ENCODE measurements at places on chromosomes 2 and 18.

GRCh38 chr2:136492901-136493300, 272.4 kb upstream of the THSD7B start:
- DNase-seq, result no peak

DNA sequence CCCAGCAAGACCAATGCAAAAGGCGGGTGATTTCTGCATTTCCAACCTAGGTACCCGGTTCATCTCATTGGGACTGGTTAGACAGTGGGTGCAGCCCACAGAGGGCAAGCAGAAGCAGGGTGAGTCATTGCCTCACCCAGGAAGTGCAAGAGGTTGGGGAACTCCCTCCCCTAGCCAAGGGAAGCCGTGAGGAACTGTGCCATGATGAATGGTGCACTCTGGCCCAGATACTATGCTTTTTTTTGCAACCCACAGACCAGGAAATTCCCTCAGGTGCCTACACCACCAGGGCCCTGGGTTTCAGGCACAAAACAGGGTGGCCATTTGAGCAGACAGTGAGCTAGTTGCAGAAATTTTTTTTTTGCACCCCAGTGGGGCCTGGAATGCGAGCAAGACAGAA, 662.6 kb upstream of the ACVR2A start:
- no peak for DNase-seq

GRCh38 chr2:5691221-5691984, 781 bp upstream of the SOX11 start:
- DNase-seq, result no peak

- no peak for DNase-seq
Observed at GRCh38 chr2:176146645-176147044, 4.7 kb upstream of the HOXD4 start.

DNA sequence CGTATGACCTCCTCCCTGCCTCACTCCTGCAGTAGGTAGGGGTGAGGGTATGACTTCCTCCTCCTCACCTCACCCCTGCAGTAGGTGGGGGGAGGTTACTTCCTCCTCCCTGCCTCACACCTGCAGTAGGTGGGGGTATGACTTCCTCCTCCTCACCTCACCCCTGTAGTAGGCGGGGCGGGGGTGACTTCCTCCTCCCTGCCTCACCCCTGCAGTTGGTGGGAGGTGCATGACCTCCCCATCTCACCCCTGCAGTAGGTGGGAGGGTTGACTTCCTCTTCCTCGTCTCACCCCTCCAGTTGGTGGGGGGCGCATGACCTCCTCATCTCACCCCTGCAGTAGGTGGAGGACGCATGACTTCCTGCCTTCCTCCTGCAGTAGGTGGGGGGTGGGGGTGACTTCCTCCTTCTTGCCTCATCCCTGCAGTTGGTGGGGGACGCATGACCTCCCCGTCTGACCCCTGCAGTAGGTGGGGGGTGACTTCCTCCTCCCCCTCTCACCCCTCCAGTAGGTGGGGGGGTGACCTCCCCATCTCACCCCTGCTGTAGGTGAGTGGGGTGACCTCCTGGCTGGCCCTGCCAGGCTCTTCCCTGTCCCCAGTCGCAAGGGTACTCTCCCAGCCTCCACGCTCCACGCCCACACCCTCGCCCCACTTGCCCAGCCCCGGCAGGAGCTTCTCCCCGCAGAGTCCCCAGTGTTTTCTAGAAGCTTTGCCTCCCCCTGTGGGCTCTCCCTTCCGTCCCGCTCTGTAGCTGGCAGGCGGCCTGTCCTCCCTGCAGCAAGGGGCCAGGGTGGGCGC, 39.3 kb downstream of the TSHZ1 start:
- DNase-seq, result no peak

DNA sequence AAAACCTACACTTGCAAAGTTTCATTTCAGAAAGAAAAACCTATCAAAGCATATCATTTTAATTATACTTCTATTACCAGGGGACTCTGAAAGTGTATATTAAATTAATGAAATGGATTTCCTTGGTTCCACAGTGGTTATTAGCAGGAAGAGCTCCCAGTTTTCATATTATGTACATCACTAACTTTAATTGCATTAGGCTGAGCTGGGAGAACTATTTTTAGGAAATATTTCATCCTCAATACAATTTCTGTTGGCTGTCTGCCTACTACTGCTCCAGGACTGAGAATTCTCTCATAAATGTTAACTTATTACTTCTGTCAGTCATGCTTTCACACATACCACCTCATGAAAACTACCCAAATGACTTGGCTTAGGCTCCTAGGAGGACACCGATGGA, 301.4 kb downstream of the CMPK2 start:
- no peak for DNase-seq

GRCh38 chr2:42736598-42737322, 27.2 kb downstream of the OXER1 start:
- no peak for DNase-seq

DNA sequence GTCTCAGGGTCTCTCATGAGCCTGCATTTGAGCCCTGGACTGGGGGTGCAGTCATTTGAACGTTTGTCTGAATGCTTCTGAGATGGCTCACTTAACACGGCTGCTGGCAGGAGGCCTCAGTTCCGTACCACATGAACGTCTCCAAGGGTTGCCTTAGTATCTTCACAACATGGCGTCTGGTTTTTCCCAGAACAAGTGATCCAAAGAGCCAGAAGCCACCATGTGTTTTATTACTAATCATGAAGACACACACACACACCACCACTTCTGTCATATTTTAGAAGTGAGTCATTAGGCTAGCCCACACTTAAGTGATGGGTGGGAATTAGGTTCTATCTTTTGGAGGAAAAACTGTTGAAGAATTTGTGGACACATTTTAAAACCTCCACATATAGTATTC, 15.0 kb upstream of the MYO1B start:
- no peak for DNase-seq

DNA sequence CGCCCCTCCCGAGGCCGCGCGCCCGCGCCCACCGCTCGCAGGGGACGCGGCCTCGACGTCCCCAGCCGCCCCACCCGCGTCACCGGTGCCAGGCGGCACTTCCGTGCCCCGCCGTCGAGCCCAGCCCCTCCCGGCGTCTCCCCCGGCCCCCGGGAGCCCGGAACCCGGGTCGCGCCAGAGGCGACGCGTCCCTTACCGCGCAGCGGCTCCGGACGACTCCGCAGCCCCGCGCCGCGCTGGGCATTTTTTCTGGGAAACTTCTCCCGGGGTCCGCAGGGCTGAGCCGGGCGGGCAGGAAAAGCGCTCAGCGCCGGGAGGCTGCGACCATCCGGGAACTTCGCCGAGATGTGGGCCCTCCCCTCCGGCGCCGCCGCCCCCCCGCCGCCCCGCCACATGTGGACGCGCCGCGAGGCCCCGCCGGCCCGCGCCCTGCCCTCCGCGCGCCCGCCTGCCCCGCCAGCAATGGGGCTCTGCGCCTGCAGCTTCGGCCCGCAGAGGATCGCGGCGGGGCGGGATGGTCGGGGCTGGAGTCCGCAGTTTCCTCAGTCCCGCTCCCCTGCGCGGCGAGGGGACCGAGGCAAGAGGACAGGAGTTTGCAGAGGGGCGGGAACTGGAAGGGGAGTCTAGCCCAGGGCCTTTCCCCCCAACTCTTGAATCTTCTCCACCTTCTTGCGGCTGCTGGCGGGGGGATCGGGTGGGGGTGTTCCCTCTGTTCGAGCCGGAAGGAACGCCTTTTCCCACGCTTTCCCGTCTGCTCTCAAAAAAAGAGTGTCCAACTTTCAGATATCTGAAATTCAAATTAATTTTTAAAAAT, 81.5 kb downstream of the CHRNA1 start:
- DNase-seq, result peak; percentile 34

- DNase-seq, result no peak
Observed at GRCh38 chr2:134943540-134943939, 24.9 kb downstream of the CCNT2 start.

DNA sequence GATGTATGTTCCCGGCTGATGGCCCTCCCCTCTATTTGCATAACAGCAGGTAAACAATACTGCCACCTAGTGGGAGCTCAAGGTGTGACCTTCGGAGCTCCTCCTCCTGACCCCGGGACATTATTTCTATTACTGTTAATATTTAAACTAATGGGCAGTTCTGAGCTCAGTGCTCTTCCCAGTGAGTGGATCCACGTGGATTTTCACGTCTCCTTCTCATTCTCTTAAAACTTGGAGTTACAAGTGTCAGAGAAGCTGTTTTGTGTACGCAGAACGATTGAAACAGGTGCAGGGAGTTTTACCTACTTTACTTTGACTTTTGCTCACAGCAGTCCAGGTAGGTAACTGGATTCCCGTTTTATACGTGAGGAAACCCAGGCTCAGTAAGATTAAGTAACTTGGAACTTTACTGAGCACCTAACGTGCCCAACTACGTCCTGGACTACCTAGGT, 127.3 kb downstream of the PRKCE start:
- DNase-seq, result peak; percentile 20

DNA sequence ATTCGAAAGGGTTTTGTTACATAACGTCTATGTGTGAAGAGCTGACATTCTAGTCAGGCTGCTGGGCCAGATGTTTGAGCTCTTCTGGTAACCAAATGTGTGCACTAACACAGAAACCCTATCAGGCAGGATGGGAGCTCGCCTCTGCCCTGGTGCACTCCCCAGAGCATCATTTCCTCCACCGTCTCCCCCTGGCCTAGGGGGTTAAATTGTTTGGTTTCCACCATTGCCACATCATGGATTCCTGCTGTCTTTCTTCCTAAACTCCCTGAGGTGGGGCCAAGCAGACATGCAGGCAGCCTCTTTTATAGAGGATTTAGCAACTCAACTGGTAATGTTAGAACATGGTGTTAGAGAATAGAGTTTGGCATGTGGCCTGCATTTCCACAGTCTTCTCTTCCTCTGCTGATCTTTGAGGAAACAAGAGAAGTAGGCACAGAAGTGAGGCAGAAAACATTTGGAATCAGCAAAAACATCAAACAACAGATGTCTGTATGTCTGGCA, 87.3 kb downstream of the ANTXR1 start:
- no peak for DNase-seq

DNA sequence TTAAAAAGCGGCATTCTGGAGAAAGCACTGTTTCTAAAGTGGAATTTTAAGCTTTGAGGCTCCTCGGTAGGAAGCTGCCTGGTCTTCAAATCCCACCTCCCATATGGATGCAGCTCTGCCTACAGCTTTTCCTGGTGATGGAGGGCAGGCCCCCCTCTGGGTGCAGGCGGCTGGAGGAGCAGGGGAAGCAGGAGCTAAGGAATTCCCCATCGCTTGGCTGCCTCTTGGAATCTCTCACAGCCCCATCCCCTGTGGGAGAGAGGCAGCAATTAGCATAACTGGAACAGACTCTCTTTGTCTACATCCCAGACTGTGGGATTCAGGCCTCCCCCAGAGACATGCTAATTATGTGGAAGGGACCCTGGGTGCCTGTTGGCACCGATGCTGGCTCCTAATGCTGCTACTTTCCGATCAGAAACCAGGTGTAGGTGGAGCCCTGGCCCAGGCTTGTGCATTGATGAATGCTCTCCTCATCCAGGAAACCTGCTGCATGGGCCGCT, 51.3 kb downstream of the LIPG start:
- DNase-seq, result no peak

GRCh38 chr2:111225856-111226255, 105.1 kb downstream of the BCL2L11 start:
- DNase-seq, result no peak

- no peak for DNase-seq
Observed at GRCh38 chr2:139556789-139557188, 776.6 kb upstream of the NXPH2 start.

DNA sequence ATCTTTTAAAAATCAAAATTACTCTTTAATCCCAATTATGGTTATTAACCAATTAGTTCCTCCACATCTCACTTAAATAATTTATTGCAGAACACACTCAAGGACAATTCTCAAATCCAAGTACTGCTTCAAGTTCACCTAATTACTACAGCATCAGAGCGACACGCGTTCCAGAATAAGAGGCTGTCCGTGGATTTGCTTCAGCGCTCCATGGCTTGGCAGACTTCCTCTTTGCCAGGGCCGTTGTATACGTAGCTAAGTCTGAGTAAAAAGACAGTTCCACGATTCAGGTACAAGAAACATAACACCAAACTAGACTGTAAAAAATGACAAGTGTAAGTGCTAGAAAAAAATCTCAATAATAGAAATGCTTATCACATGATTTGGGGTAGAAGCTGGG, 153.2 kb upstream of the MYT1L start:
- no peak for DNase-seq

DNA sequence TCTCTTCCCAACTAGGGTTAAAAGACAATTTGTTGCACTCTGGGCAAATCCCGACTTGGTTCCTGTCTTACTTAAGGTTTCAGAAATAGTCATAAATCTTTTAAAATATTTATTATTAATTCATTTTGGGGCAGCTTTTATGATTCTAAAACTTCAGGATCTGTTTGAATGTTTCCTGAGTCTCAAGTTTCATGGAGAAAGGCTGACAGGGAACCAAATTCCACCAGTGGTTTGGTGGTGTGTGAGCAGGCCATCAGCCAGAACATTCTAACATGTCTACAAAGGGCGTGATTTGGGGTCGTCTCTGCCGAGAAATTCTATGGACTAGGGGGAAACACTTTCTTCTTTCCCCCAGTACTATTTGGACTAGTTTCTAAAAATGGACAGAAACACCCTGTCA, 366.4 kb downstream of the ZNF521 start:
- no peak for DNase-seq

DNA sequence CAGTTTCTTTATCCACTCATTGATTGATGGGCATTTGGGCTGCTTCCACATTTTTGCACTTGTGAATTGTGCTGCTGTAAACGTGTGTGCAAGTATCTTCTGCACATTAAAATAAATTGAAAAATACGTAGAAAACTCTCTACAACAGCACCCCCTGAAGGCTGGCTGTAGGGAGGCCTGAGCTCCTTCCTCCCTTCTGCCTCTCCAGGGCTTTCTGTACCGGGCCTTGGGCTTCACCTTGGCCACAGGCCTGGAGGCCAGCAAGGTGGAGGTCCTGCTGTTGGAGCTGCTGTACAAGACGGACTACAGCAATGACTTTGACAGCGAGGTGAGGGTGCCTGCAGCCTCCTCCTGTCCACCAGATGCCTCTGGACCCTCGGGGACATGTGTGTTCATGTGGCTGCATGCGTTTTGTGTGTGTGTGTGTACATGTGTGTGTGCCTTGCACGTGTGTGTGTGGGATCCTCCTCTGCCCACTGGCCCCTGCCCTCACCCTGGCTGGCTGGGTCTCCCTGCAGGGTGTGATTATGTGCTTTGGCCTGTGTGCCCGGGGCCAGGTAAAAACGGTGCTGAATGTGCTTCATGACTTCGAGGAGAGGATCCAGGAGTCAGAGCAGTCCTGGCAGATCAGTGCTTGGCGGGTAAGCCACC, 29.2 kb downstream of the MROH2A start:
- no peak for DNase-seq

GRCh38 chr2:84865181-84865783, 15.6 kb downstream of the TRABD2A start:
- no peak for DNase-seq

Data from bone marrow (tissue), 2 donors.